CD14-positive monocyte (primary cell): ENCODE measurements at places on chromosomes 5 and 9. TPM values are rescaled to one million over a fixed set of nuclear protein-coding genes. Genes with fewer than 3 reads are reported as not detected.

DNA sequence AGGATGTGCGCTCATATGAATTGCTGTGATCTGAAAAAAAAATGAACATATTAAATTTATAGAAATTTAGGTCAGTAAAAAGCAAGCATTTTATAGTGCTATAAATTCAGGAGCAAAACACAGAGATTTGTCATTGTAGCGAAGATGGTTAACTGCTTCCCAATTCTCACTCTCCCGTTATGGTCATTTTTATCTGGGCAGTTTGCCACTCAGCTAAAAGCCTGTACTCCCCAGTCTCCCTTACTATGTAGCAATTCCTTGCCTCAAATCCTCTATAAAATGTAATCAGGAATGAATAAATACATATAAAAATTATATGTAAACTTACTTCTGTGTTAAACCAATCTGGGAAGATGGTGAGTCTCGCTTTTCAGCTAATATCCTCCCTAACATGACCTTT lies 471.5 kb downstream of the HINT1 start:
- DNase-seq, result no peak

GRCh38 chr5:440401-441201 lies 2.4 kb upstream of the EXOC3 start:
- DNase-seq, result peak; percentile 62

DNA sequence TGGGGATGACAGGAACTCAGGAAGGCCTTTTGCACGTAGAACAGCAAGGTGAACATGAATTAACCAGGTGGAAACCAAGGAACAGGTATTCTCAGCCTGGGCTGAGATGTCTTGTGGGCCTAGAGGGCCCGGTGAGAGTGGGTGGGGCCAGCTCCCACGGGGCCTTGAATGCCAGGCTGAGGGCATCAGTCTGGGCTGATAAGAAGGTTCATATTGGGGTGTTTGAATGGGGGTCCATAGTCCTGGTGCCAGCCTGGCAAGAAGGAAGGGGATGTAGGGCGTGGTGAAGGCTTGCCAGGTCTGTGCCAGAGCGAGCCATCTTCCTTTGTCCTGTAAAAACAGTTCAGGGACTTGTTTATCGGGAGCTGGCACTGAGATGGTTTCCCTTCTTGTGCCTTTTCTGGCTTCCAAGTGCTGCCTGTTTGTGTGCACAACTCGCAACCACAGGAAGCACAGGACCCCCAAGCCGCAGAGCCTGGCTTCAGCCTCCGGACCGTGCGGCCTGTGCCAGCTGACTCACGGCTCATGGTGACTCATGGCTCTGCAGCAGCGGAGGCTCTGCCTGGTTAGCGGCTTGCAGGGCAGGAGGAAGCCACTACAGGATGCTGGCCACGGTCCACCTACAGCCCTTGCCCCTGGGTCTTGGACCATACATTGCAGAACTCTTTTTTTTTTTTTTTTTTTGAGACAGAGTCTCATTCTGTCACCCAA lies 2.4 kb downstream of the CARD19 start:
- peak; percentile 97 for DNase-seq

- no peak for DNase-seq
Observed at GRCh38 chr9:131429121-131430012, 35.5 kb downstream of the PRRC2B start.

DNA sequence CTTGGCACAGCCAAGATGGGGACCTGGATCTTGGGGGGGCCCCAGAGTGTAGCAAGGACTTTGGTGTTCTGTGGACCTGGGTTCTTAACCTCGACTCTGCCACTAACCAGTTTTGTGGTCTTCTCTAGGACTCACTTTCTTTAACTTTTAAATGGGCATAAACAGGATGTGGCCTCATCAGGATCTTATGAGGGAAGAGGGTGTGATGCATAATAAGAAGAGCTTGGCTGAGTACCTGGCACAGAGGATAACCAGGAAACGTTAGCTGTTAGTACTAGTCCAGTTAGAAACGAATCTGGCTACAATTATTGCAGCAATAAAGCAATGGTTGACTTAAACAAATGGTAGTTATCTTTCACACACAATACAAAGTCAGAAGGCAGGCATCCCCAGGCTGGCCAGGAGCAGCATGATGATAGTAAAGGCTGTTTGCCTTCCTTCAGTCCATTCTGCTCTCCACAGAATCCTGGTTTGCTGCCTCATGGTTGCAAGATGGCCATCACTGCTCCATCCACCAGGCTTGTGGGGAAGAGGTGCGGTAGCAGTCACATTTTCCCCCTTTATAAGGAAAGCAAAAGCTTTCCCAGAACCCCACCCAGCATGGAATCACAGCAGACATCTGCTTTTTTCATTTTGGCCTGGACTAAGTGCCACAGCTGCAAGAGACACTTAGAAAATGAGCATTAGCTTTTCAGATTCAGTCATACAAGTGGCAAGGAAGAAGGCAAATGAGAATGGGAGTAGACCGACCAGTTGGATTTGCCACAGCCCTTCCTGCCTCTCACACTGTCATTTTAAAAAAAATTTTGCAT lies 225.0 kb downstream of the AOPEP start:
- no peak for DNase-seq

- no peak for DNase-seq
Observed at GRCh38 chr9:134293611-134294152, 32.6 kb upstream of the RXRA start.

DNA sequence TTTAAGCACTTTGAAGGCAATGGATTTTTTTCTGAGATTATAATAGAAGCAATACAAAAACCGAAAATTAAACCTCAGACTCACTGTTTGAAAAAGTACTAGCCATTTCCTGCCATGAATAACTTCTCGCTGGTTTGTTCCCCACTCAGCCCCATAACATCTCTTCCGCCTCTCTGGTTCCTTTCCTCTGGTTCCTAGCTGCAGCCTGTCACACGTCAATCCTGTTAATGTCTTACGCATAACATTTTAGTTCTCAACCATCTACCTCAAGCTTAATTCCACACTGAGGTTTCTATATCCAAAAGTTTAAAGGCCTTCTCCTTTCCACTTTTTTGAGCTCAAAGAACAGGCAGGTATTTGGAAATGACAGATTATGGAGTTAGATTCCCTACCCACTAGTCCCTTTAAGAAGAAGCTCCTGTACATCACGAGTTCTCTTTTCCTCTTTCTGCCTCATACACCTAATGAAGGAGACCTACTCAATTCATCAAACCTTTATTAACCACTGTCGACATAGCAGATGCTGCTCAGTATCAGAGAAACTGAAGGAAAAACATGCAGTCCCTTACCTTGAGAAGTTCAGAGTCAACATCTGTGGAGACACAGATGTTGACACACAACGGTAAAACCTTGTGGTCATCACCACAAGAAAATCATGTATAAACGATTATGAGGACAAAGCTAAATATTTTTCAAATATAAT lies 243.0 kb upstream of the PTGER4 start:
- DNase-seq, result peak; percentile 71

DNA sequence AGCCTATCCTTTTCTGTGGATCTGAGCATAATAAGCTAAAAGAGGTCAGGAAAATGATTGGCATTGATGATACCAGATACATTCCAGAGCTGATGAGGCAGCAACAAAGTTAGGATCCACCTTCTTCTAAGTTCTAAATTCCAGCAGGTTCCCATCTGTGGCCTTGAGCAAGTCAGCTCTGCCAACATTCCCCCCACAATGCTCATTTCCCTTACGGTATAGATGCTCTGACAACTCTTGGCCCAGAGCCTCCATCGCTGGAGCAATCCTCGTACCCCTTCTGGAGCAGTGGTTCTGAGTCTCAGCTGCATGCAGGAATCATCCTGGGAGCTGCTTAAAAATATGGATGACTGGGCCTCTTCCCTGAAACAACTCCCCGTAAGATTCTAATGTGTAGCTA lies 78.1 kb downstream of the MED27 start:
- DNase-seq, result no peak

- DNase-seq, result no peak
Observed at GRCh38 chr9:75964427-75964826, 74.0 kb downstream of the PCSK5 start.

GRCh38 chr9:132074736-132075135 lies 4.9 kb downstream of the MED27 start:
- no peak for DNase-seq

ZNF608 gene
- 0.01 and 0.05 TPM in 2 replicates for polyA plus RNA-seq

FOXD4L4 gene
- polyA plus RNA-seq, result not detected

PCDHGA4 gene
- not detected for polyA plus RNA-seq

WNT8A gene
- polyA plus RNA-seq, result not detected

ARHGEF39 gene
- 0.13 TPM for polyA plus RNA-seq

NTNG2 gene
- 10.0 and 24.6 TPM in 2 replicates for polyA plus RNA-seq

KIF27 gene
- 1.3 TPM for polyA plus RNA-seq

IL17B gene
- polyA plus RNA-seq, result not detected
